ENCODE measurements at places on chromosomes 3 and 15.

DNA sequence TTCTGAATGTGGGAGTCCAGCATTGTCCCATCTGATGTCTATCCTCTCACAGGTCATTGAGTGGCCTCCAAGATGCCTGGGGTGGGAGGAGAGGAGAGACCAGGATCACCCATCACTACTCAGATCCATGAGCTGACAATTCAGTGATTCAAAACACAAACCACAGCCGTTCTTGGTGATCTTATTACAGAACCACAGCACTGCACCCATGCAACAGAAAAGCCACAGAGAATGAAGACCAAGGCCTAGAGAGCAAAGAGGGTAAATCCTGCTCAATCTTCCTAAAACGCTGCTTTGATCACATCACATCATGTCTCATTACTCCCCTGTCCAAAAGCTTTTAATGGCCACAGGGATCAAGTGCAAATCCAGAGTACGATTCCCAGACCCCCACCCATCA is 23.5 kb downstream of the ANP32A start:
- no peak for DNase-seq

DNA sequence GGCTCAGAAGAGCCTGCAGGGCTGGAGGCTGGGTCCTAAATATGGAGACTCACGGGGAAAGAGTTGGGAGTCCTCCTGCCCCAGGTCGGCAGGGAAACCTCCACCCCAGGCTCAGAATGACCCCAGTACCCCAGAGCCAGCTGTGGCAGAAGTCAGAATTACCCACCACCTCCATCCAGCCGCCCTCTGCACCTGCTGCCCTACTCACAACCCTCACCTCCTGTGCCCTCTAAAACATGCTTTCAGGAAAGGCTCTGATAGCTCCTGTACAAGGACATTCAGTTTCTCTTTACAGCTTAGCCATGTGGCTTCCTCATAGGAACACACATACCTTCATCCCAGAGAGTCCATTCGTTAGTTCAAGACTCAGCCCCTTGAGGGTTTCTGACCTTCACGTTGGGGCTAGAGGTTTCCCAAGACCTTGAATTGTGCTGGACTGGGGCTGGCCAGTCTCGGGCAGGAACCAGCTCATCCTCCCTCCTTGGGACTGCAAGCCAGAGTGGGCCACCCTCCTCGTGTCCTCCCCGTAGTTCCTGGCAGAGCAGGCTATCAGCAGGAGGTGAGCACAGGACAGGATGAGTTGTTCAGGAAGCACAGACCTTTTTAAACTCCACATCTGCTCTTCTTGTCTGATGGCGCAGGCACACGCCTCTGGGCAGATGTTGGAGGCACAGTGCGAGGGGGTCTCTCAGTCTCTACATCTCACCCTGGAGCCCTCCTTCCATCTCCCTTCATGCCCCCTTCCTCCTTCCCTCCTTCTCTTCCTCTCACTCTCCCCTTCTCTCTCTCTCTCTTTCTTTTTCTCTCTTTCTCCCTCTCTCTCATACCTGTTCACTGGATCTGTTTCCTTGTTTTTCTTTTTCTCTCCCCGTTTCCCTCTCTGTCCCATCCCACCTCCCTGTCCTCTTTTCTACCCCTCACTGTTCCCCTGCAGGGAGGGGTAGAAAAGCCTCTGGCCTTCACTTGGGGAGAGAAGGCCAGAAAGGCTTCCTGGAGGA is 55.9 kb upstream of the NR2C2 start:
- no peak for DNase-seq

GRCh38 chr3:53016236-53016635 is 29.6 kb downstream of the SFMBT1 start:
- no peak for DNase-seq

DNA sequence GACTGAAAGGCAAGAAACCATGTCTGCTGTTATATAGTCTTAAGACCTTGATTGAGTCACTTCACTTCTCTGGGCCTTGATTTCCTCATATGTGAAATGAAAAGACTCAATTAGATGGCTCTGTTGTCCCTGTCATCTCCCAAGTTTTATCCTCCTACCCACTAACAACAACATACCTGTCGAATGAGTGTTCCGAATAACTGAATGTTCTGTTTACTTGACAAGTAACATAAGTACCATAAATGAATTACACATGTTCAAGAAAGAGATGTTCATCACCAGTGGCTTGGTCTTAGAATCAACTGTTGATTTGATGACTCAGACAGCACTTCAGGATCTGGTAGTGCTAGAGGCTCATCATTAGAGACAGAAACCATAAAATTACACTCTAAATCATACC is 311.7 kb downstream of the VPS13C start:
- peak; percentile 6 for DNase-seq

DNA sequence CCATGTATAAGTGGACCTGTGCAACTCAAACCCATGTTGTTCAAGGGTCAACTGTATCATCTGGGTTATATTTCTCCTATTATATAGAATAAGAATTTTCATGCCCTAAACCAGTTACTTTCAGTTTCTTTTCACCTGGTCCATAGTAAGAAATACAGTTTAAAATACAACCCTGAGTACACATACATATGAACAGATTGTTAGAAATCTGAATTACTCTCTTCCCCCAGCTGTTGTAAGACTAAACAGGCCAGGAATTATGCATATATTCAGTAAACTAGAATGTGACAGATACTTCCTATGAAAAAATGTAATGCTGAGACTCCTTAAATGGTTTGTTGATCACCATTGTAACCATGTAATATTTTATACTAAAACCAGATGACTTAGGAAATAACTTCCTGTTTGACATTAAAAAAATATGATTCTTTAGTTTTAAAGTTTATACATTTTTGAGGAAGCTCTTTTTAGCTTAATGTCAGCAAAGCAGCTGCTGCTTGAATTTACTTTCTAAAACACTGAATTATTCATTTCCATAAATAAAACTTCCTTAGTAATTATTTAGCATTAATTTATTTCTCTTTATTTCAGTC is 52.5 kb upstream of the ZCWPW2 start:
- DNase-seq = no peak

- DNase-seq = no peak
Observed at GRCh38 chr3:187919048-187919447, 173.8 kb upstream of the BCL6 start.

DNA sequence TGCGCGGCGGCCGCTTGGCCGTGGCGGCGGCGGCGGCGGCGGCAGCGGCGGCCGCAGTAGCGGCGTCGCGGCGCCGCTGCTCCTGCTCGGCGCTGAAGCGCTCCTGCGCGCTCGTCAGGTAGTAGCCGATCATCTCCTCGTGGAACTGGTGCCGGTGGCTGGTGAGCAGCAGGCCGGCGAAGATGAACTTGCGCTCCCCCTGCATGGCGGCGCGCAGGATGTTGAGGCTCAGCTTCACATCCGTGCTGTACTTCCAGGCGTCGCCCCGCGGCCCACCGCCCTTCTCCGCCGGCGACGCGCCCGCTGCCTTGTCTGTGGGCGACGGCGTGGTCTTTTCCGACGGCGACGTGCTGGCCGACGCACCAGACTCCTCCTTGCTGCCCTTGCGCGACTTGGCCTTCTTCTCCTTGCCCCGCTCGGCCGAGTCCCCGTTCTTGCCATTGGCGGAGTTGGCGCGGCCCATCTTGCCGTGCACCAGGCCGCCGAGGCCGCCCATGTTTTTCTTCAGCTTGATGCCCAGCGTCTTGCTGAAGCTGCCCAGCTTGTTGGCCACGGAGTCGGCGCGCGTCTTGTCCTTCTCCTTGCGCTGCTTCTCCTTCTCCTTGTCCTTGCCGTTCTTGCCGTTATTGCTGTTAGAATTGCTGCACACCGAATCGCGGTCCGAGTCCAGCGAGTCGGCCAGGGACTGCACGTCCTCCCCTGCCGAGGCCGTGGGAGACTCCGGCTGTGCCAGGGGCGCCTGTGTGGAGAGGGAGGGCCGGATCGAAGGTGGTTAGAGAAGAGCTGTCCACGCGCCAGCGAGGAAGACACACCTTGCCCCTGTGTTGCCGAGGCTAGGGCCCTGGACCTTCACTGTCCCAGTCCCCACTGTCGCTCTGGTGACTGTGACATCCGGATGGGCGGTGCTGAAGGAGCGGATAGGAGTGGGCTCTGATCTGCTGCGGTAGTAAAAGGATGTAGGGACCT is 157.6 kb downstream of the KLF13 start:
- DNase-seq = no peak

DNA sequence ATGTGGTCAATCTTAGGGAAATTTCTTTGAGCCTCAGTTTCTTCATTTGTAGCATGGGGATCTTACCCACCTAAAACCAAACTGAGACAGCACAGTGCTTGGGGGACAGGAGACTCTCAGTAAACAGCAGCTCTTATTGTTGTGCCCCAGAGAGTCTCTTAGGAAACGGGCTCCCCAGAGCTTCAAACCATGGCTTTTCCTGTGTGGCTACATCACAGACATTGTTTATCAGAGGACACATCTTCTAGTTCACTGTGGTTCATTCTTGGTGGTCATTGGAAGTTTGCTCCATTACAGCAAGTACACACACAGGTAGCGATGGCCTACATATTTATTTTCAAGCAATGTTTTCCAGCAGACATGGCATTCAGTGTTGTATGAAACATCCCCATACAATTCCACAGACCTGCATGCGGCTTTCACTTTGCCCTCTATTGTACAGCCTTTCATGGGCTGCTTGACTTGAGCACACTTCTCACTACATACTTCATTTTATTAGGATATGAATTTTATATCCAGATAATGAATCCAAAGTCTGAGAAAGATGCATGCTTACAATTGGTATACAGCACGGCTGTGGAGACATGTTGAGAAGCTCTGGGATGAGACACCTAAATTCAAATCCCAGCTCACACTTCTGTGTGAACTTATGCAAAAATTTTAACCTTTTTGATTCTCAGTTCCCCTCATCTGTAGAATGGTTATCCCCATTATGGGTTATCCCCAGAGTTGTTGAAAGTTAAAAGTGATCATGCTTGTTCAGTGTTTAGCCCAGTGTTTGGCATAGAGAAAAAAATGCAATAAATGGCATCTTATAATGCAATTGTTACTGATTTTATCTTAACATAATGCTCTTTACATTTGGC is 84.8 kb upstream of the ICE2 start:
- DNase-seq = no peak

- no peak for DNase-seq
Observed at GRCh38 chr3:49035281-49035680, 6.1 kb upstream of the IMPDH2 start.

DNA sequence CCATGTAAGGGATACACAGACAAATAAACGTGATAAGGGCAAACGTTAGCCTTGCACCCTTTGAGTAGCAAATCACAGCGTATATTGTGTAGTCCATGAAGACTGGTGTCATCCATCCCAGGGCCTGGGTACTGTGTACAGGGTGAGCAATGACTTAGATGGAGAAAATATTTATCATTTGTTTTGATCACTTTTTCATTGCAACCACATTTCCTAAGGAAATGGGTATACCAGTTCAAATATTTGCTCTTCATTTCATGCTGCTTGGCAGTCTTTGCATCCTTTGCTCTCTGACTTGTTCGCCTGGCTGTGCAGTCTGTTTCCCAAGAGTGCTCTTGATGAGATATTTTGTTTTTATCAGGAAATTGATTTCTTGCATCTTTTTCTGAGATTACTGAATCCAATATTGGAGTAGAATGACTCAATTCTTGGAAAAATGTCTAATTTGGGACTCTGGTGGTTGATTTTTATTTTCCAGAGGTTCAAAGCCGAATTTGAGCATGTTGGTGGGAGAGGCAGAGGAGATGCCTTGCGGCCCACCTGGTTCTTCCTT is 424.6 kb upstream of the SEMA6D start:
- no peak for DNase-seq

DNA sequence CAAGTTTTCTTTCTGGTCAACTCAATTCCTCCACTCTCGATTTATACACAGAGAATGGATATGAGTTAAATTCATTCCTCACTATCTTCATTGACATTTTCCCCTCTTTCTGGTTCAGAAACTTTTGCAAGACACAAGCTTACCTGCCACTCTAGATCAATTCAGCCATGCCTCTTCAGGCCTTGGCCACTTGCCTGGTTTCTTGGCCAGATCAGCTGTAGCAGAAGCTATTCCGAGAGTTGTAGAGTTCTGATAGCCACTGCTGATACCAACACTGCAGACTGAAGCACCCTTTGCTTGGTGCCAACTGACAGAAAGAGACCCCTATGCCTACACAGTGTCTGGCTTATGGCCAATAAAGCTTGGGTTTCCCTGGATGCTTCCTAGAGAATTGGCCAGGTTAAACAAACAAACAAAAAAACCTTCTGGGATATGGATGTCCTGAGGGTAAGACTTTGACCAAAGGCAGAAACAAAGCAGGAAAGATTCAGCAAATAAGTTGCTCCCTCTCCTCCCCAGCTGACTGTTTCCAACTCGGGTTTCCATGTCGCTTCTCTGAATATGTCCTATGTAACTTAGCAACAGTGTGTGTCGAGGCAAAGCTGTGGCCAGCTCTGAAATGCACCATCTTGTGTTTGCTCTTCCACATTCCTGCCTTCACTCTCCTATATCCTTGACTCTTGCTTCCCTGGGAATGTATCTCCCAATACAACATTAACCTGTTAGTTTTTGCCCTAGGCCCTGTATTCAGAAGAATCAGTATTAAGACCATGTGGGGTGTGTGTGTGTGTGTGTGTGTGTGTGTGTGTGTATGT is 521.6 kb downstream of the EPHA3 start:
- no peak for DNase-seq

DNA sequence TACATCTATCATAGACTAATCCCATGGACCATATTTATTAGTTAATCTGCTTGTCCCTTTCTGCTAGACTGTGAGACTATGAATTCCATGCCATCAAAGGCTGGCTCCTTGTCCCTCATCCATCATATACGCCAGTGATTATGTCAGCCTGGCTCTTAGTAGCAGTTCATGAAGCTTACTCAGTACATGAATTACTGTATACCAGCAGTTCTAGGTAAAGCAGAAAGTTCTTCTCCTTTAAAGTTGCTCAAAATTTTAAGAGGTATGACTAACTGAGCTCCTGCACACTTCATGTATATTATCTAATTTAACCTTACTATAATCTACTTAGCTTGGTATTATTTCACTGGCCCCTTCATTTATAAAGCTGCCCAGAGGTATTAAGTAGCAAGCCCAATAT is 190.9 kb upstream of the TBL1XR1 start:
- no peak for DNase-seq

- DNase-seq = peak; percentile 81
Observed at GRCh38 chr15:90402223-90402622, 14.2 kb downstream of the IQGAP1 start.

DNA sequence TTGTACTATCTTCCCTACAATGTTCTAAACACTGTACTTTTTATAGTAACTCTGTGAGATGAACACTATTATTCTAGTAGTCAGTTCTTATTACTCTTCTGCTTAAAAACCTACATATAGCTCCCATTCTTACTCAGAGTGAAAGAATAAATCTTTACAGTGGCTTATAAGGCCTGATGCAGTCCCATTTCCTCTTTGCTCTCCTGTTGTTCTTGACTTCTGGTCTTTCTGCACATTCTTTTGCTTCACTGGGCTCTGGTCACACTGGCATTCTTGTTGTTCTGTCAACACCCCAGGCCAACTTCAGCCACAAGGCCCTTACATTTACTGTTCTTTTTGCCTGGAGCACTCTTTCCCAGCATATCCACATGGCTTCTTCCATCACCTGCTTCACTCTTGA is 58.2 kb upstream of the TP63 start:
- no peak for DNase-seq

GRCh38 chr15:55202206-55202605 is 5.5 kb upstream of the RSL24D1 start:
- DNase-seq = no peak

GRCh38 chr15:93929375-93930094 is 301.8 kb upstream of the MCTP2 start:
- peak; percentile 33 for DNase-seq

GRCh38 chr3:127706312-127706711 is 33.6 kb downstream of the ABTB1 start:
- no peak for DNase-seq

Data from fibroblast of villous mesenchyme (primary cell).